ENCODE measurements at places on chromosomes 2 and 18.

- no peak for DNase-seq
Measured at GRCh38 chr2:65407240-65407639, 25.2 kb downstream of the SPRED2 start.

DNA sequence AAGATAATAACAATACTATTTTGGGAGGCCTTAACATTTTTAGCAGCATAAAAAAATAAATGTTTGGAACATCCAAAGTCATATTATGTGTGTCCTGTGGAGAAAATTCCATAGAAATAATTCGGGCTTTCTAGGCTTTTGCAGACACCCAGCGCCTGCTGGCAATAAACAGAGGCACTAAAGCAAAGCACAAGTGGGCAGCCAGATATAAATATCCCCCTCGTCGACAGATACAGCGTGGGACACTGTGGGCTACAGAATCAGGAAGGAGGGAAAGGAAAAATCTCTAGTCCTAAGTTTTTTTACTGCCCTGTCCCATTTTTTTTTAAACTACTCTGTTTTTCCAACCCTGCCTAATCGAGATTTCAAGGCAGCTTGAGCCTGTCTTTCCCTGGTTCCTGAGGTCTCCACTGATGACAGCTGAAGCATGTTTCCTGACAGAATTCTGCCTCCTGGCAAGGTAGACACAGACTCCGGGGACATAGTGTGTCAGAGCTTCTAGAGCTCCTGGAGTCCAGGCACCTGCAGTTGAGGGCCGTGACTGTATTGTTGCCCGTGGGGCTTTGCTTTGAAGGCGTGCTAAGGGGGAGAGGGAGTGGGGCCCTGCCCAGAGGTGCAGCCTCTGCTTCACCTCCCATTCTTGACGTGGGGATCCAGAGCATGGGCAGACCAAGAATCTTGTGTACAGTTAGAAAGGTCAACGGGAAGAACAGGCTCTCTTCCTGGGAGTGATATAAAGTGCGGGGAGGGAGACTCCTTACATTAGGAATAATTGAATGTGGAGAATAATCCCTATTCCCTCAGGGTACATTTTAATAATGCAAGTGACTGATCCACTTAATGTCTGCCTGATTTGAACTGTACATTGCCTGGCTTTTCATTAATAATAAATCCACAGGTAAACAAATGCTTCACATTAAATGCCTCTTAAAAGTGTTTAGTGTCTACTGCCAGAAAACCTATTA, 232.3 kb downstream of the DCC start:
- DNase-seq: no peak

GRCh38 chr2:8440029-8440778, 241.7 kb upstream of the ID2 start:
- DNase-seq: no peak

DNA sequence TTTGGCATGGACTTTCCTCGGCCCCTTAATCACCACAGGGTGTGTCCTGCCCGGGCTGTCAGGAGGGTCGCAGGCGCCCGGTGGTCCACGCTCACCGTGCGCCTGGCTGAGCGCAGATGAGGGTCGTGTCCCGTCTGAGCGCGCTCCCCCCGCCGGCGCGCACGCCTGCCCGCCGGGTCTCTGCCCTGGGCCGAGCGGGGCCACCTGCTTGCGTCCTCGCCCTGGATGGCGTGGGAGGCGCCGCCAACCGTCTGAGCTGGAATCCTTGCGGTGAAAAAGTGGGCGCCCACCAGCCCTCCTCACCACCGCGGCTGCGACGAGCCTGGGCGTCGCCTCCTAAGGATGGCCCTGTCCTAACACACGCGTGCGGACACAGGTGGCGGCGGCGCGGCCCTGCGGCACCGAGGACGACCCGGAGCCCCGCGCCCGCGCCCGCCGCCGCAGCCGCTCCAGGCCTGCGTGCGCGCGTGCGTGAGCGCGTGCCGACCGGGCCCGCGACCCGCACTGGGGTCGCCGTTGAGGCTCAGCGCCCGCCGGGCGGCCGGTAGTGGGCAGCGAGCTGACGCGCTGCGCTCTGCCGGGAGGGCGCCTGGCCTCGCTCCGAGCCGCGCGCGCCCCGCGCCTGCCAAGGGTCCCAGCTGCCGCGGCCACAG, 126.6 kb downstream of the ARHGEF4 start:
- DNase-seq: no peak

GRCh38 chr2:199201539-199201938, 256.2 kb downstream of the SATB2 start:
- DNase-seq: no peak

- no peak for DNase-seq
Measured at GRCh38 chr18:57561728-57562423, 24.6 kb downstream of the FECH start.

DNA sequence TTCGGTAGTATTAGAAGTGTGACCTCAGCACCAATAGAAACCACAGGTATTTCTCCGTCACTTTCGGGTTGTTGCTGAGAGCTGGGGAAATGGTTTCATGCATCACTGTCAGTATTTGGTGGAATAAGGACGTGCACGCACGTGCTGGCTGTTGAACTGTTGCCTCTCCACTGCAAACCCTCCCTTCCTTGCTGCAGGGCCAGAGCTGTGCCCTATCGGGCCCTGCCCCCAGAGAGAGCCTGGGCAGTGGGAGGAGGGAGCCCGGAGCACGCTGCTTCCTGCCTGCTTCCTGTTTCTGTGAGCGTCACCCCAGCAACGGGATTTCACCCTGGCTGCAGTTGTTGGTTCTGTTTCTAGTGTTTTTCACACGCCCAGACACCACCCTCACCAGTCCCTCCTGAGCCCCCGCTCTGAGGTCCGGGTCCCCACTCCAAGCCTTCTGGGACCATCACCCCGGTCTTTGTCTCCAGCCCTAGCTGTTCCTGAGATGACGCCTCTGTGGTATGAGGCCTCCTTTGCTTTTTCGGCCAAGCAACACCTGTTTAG, 47.4 kb downstream of the LRRFIP1 start:
- no peak for DNase-seq

- DNase-seq: peak; percentile 14
Measured at GRCh38 chr2:218569038-218569431, 396 bp downstream of the CNOT9 start.

DNA sequence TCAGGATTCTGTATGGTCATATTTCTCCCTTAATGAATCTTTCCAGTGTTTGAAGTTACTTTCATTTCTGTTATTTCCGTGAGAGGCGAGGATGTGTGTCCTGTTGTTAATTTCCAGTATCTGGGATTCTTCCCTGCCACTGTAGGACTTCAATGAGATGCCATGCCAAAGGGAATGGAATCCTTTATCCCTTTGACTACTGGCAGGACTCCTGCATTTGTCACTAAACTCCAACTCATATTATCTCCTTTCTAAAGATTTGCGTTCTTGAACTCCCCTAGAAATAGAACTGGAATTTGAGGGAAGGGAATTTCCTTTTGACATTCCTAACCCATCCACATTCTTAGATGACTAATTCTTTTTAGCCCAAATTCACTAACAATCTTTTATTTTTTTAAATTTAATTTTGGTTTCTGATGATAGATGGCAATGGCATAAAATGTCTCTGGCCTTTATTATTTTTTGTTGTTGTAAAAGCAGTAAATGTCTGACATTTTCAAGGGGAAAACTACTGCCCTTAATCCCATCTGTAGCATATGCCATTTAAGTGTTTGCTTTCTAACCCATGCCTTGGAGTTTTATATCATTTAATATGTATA, 87.8 kb upstream of the EML6 start:
- DNase-seq: no peak

DNA sequence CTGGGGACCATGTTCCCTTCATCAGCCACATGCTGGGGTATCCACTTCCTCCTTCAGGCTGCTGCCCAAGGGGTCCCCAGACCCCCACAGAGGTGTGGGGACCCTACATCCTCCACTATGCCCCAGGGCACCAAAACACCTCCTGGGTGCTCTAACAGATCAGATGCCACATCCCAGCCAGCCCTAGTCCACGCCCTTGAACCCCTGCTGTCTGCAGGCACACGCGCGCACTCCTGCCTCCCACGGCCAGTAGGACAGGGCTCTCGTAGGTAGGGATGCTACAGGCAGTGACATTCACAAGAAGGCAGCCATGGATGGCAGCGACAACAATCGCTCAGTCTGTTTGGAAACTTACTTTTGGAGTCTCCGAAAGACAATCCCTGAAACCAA, 3.0 kb upstream of the GPC1 start:
- DNase-seq: no peak
